ENCODE measurements at places on chromosomes 16 and 17.
A peak's percentile ranks its signal among the peaks of the same experiment; 100 is the strongest.

DNA sequence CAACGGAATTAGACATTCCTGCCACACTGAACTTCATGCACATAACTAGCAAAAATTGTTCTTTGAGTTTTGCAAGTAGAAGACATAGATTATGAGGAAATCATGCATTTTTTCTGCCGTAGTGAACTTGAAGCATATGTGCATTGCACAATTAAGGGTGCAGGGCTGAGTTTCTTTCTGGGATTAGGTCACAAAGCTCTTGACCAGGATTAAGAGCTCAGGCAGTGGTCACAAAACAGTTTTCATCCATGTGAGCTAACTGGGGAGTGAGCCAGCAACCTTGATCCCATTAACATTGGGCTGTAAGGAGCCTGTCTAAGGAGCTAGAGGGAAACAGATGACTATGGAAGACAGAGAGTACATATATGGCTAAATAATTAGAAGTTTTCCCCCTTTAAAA is 143.7 kb downstream of the PMP22 start:
- DNase-seq: no peak

DNA sequence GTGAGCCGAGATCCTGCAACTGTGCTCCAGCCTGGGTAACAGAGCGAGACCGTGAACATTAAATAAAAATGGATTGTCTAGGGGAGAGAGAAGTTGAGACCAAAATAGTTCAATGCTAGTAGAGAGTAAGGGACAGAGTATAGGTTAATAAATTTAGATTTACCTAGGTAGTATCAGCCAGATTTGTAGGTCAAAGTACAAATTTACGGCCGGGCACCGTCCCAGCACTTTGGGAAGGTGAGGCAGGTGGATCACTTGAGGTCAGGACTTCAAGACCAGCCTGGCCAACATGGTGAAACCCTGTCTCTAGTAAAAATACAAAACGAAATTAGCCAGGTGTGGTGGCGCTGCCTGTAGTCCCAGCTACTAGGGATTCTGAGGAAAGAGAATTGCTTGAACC is 12.2 kb upstream of the BMERB1 start:
- DNase-seq: no peak

- no peak for DNase-seq
Observed at GRCh38 chr17:41504246-41504977, 1.0 kb downstream of the KRT13 start.

GRCh38 chr17:80469667-80470066 is 6.7 kb downstream of the NPTX1 start:
- no peak for DNase-seq

- no peak for DNase-seq
Observed at GRCh38 chr16:62965831-62966230, 929.6 kb upstream of the CDH8 start.

DNA sequence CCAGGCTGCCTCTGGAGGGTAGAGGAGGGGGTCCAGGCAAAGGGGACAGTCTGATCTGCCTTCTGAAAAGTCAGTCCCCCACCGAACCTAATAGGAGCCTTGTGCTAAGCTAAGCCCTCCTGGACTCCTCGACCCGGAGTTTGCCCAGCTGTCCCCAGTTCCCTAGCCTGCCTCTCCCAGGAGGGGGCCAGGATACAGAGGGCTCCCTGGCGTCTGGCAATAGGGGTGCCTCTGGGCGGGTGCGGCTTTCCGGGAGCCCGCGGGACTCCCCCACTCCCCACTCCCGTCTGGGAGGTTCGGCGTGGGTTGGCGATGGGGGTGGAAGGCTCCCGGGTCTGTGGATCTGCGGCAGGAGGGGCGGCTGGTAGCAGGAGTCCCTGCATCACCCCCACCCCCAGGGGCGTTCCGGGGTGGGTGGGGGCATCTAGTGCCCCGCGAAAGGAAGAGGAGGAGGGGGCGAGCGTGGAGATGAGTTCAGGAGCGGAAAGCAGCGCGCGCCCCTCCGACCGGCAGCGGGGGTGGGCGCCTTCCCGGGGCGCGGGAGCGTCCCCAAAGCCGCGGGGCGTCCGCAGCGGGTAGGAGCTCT is 1.2 kb downstream of the GSG1L start:
- no peak for DNase-seq

DNA sequence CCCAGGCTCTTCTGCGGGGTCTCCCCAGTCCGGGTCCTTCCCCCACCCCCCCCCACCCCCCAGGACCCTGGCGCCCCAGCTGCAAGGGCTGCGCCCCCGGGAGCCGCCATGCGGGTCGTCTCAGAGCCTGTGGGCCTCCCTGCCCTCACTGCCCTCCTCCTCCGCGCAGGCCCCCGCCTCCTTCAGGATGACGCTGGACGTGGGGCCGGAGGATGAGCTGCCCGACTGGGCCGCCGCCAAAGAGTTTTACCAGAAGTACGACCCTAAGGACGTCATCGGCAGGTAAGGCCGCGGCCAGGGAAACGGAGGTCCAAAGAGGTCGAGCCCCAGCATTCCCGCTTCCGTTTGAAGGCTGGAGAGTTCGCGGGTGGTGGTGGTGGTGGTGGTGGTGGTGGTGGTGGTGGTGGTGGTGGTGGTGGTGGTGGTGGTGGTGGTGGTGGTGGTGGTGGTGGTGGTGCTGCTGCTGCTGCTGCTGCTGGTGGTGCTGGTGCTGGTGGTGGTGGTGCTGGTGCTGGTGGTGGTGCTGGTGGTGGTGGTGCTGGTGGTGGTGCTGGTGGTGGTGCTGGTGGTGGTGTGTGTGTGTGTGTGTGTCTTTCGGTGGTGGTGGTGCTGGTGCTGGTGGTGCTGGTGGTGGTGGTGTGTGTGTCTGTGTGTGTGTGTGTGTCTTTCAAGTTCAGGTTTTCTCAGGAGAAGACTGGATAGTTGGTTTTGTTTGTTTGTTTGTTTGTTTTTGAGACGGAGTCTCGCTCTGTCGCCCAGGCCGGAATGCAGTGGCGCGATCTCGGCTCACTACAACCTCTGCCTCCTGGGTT is 615 bp downstream of the PHKG2 start:
- DNase-seq: peak; percentile 34

DNA sequence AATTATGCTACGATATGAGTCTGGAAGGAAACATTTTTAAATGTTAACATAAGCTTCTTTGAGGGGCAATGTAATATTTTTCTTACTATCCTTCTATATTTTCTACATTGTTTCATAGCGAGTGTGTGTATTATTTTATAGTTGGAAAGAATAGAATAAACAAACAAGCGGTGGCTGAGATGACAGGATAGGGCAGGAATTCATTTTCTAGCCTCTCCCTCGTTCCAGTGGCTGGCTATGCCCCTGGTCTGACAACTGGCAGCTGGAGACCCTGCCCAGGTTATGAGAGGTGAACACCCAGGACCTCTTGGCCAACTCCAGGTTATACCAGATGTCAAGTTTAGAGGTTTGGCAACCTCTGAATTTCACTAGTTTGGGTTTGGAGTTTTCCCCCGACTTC is 14.5 kb upstream of the TNRC6C start:
- no peak for DNase-seq

- peak; percentile 60 for DNase-seq
Observed at GRCh38 chr17:48612854-48613691, 2.0 kb downstream of the HOXB8 start.

DNA sequence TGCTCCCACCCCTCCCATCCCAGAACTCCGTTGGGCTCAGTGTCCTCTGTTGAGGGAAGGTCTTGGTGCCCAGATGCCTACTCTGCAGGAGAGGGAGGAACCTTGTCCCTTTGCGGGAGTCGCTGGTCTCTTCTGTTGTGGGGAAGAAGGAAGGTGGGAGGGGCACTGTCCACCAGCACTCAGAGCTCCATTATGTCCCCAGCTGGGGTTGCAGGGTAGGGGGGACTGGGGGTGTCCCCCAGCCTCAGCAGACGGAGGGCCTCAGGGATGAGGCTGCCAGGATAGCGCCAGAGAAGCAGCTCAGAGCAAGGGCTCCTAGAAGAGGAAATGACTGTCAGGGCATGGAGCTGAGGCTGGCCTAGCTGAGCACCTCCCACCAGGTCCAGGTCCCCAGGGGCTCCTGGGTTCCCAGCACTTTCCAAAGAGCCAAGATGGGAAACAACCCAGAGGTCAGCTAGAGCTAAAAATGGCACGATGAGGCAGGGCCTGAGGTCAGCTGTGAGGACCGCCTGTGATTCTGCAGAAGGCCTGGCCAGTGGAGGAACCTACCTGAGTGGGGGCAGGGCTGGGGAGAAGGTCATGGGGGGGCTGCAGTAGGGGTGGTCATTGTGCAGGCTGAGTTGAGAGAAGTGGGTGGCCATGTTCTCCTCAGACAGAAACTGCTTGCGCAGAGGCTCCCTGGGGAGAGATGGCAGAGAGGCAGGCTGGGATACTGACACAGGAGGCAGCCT is 893 bp downstream of the HCFC1R1 start:
- no peak for DNase-seq

- no peak for DNase-seq
Observed at GRCh38 chr16:6008670-6009069, 911.1 kb upstream of the EEF2KMT start.

DNA sequence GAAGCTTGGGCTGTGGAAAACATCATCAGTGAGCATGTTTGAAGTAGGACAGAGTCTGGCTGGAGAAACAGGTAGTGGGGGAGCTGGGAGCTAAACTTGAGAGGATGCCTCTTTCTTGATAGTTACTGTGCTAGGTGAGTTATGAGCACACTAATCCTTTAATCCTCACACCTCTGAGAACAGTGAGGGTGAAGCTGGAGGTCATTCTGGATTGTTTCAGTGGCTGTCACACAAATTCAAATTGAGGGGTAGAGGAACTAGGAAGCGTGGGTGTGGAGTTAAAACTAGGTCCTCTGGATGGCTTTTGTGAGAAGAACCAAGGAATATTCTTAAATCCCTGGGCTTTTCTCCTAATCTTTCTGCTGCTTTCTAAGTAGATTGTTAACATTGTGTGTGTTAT is 3.3 kb downstream of the AKAP1 start:
- DNase-seq: no peak

- no peak for DNase-seq
Observed at GRCh38 chr17:57080718-57081117, 4.3 kb upstream of the AKAP1 start.

GRCh38 chr16:80039777-80040176 is 439.2 kb upstream of the MAF start:
- no peak for DNase-seq

GRCh38 chr16:27475561-27475960 is 73.6 kb downstream of the IL21R start:
- peak; percentile 92 for DNase-seq

DNA sequence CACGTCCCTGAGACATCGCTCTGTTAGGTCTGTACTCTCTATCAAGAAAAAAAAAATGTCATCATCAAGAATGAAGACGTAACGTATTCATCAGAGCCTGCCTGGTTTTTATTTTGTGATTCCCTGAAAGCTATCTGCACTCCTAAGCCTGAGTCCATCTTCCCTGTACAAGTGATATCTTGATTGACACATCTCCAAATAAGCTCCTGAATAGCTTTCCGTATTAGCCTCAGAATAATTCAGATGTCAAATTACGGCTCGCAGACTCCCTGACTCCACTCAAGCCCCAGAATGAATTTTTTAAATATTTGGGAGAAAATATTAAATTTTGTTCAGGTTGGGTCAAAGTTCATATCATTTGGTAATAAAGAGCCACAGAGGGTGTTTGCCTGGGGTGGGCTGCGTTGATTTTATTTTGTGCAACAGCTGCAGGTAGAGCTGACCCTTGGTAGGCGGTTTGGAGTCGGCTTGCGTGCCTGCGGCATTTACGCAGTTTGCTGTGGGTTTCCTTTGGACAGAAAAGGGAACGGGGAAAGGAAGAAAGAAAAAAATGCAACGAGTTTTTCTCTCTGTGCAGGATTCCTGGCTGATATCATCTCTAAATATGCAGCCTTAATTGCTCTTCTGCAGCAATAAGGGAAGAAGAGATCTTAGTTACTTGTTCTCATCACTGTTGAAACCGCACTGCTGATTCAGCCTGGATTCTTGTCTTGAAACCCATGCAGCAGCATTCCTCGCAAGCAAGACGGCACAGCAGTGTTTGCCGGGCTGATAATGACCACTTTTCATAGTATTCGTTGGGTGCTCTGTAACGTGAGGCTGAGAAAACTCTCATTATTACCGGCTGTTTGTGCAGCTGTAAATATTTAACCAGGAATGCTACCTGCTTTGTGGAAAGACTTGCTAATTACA is 114.7 kb downstream of the IRX3 start:
- no peak for DNase-seq

- DNase-seq: peak; percentile 68
Observed at GRCh38 chr16:85086347-85087291, 25.7 kb downstream of the CIBAR2 start.

DNA sequence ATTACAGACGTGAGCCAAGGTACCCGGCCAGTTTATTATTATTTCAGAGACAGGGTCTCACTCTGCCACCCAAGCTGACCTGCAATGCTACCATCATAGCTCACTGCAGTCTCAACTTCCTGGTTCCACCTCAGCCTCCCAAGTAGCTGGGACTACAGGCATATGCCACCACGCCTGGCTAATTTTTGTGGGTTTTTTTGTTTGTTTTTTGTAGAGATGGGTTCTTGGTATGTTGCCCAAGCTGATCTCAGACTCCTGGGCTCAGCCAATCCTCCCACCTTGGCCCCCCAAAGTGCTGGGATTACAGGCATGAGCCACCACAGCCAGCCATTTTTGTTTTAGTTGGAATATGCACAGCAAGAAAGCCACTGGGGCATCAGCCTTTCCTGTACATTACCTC is 115.7 kb downstream of the MRM1 start:
- DNase-seq: no peak

- no peak for DNase-seq
Observed at GRCh38 chr16:10048850-10049249, 133.4 kb downstream of the GRIN2A start.

DNA sequence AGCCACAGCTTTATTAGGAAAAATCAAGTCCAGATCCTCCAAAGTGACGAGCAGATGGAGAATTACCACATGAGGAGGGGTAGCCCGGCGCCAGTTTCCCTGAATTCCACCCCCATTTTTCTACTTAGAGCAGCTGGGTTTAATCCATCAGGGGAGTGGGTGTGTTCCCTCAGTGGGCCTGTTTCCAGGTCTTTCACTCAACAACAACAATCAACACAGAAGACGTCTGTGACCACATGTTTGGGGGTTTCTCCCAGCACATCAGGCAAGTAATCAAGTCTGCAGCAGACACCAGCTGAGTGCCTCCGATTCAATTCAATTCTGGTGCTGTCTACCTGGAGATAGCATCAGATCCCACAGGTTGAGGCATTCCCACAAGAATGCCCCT is 6.8 kb downstream of the SLC6A2 start:
- DNase-seq: no peak

- DNase-seq: no peak
Observed at GRCh38 chr17:62189377-62189776, 124.3 kb upstream of the MED13 start.

Measured in lung microvascular endothelial cell (primary cell).